ENCODE measurements at places on chromosomes 1 and 21.

DNA sequence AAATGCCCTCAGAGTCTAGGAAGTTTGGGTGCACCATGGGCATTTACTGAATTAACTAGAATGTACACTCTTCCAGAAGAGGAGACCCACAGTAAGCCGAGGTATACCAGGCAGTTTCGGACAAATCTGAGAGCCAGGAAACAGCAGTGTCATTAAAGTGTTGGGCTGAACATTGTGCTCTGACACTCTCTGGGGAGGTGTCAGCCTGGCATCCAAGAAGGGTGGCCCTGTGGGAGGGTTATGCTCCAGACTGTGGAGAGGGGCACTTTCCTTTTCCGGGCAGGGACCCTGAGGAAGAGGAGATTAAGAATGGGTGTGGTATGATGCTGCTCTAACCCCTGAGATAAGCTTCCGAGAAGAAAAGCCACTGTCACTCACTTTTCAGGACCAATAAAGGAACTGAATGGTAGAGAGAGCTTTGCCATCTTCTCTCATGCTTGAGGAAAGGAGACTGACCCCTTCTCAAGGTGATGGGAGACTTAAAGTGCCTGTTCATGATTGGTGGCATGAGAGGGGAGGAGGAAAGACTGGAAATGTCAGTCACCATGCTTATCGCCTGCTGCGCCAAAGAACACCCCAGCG, 98.2 kb downstream of the UCK2 start:
- DNase-seq = no peak

DNA sequence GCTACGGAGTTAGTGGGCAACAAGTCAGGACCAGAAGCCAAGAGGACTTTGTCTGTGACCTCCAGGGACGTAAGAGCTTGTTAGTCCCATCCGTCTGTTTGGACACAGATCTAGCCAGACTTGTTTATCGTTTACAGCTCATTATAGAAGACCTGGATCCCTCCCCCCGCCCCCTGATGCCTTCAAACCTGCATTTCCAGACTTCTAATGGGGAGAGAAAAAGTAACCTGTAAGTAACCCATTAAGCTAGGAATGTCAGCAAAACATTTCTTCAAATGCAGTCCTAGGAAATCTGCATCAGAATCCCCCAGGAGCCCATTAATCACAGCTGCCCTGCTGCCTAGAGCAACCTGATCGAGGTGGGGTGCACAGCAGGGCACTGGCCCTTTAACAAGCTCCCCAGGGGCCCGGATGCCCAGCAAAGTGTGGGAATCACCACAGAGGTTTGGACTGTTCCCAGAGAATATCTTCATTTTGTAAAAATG, 1.4 kb upstream of the MAD2L2 start:
- no peak for DNase-seq

DNA sequence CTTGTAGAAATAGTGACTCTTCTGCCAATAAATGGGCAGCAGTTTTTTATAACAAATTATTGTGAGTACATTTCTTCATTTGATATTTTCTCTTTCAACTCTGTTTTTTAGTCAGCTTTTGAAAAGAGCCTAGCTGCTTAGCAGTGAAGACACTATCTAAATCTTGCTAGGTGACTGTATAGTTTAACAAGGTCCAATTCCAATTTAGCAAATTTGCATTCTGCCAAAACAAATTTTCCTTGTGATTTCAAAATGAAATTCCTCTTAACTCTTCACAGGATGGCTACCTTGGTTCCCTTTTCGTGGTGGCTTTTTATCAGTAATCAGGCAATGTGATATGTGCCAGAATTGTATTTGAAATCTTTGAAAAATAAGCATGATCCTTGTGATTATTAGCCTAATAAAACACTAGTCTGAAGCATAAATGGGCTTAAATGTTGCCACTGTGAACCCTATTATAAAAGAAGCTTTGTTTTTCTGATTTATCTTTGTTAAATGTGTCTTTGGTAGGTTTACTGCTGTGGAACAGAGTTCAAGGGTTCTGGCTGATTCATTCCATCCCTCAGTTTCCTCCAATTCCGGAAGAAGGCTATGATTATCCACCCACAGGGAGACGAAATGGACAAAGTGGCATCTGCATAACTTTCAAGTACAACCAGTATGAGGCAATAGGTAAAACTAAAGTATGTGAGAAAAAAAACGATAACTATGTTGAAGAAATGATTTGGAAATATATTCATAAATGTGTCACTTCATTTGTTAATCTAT, 12.2 kb downstream of the DNASE2B start:
- no peak for DNase-seq

DNA sequence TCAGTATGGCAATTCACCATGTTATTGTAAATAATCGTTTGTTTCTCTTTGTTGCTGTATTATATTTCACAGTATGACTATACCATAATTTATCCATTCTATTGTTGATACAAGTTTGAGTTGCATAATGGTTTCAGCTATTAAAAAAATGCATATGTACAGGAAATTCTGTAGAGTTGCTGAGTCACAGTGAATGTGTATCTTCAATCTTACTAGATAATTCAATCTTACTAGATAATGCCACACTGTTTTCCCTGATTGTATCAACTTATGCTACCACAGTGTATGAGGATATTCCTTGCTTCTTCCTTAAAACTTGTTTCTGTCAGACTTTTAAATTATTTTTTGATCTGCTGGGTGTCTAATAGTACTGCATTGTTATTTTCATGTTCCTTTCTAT, 3.5 kb upstream of the COA6 start:
- DNase-seq = no peak

- DNase-seq = no peak
Measured at GRCh38 chr21:39353295-39353694, 4.4 kb upstream of the HMGN1 start.

DNA sequence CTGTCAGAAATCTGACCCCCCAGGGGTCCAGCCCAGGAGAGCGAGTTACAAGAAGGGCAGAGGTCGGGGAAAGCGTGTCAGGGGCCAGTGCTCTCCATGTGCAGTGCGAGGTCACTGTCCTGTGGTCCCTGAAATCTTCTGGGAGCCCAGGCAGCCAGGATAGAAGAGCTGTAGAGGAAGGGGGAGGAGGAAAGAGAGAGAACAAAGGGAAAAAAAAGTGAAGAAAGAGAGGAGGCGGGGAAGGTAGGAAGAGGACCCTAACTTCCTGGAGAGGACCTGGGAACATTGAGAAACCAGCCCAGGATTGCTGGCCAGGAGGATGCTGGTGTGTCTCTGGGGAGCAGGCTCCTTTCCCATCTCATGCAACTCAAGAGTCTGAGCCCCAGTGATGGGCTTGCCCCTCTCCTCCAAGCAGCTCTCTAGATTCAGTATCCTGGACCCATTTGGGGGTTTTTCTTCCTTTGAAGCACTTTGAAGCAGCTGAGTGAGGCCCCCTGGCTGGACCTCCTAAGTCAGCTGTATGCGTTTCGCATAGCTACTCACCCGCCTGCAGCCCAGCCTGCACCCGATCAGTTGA, 6.8 kb upstream of the INAVA start:
- no peak for DNase-seq

DNA sequence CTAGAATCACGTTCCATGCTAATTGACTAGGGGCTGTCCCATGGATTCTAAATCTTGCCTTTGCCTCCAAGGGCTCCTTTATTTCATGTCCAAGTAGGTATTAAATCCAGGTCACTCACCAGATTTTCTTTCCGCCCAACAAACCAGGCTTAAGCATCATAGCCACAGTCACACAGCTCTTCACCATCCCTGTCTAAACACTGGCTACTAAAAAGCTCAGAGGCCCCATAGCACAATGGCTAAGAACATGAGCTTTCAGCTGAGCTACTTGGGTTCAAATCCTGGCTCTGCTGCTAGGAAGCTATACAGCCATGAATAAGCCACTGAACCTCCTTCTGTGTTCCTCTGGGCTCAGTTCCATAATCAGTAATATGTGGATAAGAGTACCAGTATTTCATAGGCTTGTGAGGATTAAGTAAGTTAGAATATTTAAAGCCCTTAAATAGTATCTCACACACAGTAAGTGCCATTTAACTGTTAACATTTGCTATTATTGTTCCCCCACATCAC, 277.2 kb upstream of the GJB5 start:
- DNase-seq = no peak

GRCh38 chr21:33962290-33962689, 46.7 kb upstream of the ATP5PO start:
- DNase-seq = no peak

- no peak for DNase-seq
Measured at GRCh38 chr1:151193856-151194255, 3.9 kb upstream of the VPS72 start.

DNA sequence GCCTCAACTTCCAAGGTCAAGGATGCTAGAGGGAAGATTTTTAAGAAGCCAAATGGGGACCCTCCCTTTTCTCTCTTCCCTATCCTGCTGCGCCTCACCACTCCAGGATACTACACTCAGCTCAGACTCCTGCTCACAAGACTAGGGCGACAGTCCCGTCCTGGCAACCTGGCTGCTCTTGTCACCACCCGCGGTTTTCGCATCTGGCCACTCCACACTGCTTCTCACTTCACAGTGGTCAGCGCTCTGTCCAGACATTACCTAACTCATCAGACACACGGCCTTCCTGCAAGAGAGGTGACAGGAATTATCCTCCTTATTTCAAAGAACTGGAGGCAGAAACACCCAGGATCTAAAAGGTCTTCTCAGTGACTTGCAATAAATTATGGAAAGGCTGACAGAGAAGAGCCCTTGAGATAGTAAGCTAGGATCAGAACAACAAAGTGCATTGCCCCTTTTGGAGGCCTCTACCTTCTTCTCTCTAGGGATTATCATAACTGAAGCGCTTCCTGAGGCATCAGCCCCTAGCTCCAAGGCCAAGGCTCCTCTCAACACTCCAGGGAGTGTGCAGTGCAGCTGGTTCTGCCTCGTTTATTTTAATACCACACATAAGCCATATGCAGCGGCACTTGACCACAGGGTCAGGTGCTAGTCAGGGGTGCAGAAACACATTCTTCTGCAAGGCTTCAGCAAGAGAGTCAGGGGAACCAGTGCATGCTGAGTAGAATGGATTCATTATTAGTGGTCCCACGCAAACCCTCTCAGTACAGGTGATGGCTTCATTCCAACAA, 41.9 kb downstream of the ASTN1 start:
- DNase-seq = no peak

DNA sequence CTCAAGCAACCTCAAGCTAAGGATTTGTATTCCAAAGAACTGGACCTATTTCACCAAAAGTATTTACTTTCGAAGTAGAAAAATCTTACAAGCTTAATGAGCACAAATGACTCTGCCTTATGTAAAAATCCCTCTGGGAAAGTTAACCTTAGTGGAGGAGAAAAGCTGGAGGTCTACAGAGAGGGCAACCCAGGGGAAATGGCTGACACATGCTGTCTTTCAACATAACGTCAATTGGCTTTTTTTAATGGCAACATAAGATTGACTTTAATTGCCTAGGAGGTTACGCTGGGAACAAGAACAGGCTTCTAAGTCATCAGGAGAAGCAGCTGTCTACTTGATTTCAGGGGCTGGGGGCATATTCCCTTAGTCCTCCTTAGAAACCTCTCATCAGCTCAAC, 52.3 kb downstream of the UTP25 start:
- no peak for DNase-seq

GRCh38 chr1:93605812-93606512, 75.7 kb downstream of the BCAR3 start:
- no peak for DNase-seq

- no peak for DNase-seq
Measured at GRCh38 chr1:145927916-145928643, 796 bp upstream of the RBM8A start.

- DNase-seq = no peak
Measured at GRCh38 chr1:76786222-76786621, 81.1 kb upstream of the ST6GALNAC5 start.

DNA sequence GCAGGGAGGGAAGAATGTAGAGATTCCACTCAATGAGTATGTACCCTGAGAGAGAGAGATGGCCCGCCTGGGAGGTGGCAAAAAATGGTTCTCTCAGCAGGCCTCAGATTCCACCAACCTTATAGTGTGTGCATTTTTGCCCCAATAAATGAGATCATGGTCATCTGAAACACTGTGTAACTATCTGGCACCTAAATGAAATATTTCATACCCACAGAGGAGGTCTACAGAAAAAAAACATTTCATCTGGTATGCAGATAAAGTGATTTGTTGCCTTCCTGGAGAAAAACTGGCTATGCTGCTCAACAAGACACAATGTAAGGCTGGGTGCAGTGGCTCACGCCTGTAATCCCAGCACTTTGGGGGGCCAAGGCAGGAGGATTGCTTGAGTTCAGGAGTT, 4.9 kb downstream of the TMCO2 start:
- no peak for DNase-seq

GRCh38 chr1:234942879-234943506, 185.6 kb downstream of the TOMM20 start:
- DNase-seq = no peak
